ENCODE measurements at places on chromosomes 1 and 21.

DNA sequence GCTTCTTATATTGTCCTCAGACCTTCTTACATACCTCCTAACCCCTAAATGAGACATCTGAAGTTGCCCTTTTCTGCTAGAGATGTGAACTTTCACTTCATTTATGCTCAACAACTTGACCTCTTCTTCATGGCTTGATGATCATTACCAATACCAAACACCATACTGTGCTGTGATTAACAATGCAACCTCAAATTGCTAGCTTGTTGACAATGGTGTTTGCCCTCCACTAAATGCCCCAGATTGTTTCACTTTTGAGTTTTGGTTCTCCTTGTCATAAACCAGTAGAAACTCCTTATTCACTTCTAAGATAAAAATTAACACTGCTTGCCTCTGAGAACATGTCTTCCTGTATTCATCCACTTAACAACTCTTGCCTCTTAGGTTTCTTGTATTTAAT, 5.6 kb downstream of the JAK1 start:
- no peak overlapping the region for H3K27ac ChIP-seq
- no peaks in the 10 kb centered on the region for H3K27me3 ChIP-seq
- no peaks in the 10 kb centered on the region for H3K4me1 ChIP-seq
- no peak for DNase-seq

GRCh38 chr1:25112400-25112799, 119.9 kb downstream of the SYF2 start:
- H3K27ac ChIP-seq = no peak overlapping the region
- no peaks in the 10 kb centered on the region for H3K27me3 ChIP-seq
- no peaks in the 10 kb centered on the region for H3K36me3 ChIP-seq
- H3K4me1 ChIP-seq = no peaks in the 10 kb centered on the region

- H3K4me3 ChIP-seq = no peak overlapping the region
- no peaks in the 10 kb centered on the region for H3K27me3 ChIP-seq
- DNase-seq = peak; percentile 50
- peaks cover 93% of the 10 kb centered on the region for H3K4me1 ChIP-seq
- H3K27ac ChIP-seq = peak overlapping the region; percentile 91
- no peaks in the 10 kb centered on the region for H3K36me3 ChIP-seq
Measured at GRCh38 chr21:42463861-42464515, 32.0 kb downstream of the RSPH1 start.

DNA sequence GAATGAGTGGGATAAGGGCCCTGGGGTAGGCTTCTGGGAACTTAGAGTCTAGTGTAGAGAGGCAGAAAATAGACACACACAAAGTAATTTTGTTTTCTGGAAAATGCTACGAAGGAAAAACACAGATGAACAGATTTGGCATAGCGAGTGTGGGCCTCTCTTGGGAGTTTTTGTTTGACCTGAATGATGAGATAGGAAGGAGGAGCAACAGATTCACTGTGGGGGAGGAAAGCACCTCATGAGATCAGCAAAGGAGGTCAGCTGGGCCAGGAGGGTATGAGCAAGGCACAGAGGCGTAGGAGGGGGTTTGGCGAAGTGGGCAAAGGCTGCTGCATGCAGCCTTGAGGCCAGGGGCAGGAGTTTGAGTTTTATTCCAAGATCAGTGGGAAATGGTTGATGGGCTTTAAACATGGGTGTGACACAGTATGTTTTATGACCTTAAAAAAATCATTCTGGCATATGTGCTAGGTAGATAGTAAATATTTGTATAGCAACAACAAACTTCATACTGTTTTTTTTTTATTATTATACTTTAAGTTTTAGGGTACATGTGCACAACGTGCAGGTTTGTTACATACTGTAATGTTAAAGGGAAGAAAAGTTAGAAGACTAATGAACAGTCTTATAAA, 57.9 kb downstream of the FGGY start:
- no peaks in the 10 kb centered on the region for H3K27me3 ChIP-seq
- DNase-seq = no peak
- H3K27ac ChIP-seq = peak overlapping the region; percentile 45
- no peaks in the 10 kb centered on the region for H3K36me3 ChIP-seq

GRCh38 chr1:226510453-226510852, 38.1 kb upstream of the STUM start:
- DNase-seq = no peak
- H3K4me3 ChIP-seq = no peak overlapping the region
- H3K27ac ChIP-seq = no peak overlapping the region
- H3K4me1 ChIP-seq = no peaks in the 10 kb centered on the region
- no peaks in the 10 kb centered on the region for H3K36me3 ChIP-seq
- H3K27me3 ChIP-seq = peaks cover 36% of the 10 kb centered on the region

DNA sequence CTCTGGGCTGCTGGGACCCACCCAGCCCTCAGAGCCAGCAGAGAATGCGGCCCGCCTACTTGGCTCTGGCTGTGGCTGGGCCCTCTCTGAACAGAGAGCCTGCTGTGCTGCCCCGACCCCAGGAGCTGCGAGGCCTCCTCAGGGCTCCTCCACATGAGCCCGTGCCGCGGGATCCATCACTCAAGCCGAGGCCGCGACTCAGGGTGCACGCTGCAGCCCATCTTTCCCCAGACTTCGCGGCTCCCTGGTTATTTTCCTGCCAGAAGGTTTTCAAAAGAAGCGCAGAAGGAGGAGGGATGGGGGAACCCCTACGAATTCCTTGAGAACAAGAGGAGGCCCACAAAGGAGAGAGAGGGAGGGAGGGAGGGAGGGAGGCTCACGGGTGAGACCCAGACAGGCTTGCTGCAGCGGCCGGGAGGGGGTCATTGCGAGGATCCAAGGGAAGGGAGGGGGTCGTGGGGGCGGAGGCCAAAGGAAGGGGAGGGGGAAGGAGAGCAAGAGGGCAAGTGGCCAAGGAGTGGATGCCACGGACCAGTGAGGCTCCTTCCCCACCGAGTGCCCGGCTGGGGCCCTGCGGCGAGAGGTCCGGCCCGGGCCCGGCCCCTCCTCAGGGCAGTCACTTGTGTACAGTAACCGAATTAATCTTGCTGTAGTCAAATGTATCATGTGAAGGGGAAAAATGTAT, 146.8 kb downstream of the CASZ1 start:
- peaks cover 66% of the 10 kb centered on the region for H3K36me3 ChIP-seq
- no peaks in the 10 kb centered on the region for H3K4me1 ChIP-seq
- no peaks in the 10 kb centered on the region for H3K27me3 ChIP-seq
- no peak overlapping the region for H3K27ac ChIP-seq

DNA sequence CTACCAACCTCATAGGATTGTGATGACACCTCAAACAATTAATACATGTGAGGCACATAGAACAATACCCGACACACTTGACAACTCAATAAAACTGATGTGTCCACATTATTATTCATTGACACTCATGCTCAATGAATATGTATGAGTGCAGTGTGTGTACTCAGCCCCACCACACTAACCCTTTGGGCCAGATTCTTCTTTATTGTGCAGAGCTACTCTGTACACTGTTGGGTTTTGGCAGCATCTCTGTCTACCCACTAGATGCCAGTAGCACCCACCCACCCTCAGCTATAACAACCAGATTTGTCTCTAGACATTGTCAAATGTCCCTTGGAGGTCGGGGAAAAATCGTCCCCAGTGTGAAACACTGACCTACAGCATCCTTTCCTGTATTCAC, 10.1 kb downstream of the CASP9 start:
- H3K4me1 ChIP-seq = no peaks in the 10 kb centered on the region
- DNase-seq = no peak
- H3K27me3 ChIP-seq = no peaks in the 10 kb centered on the region
- H3K4me3 ChIP-seq = no peak overlapping the region
- peaks cover 41% of the 10 kb centered on the region for H3K36me3 ChIP-seq
- H3K27ac ChIP-seq = no peak overlapping the region

- no peak overlapping the region for H3K27ac ChIP-seq
- DNase-seq = no peak
- peaks cover 12% of the 10 kb centered on the region for H3K27me3 ChIP-seq
- no peaks in the 10 kb centered on the region for H3K36me3 ChIP-seq
Measured at GRCh38 chr1:47201179-47201578, 11.3 kb upstream of the PDZK1IP1 start.

GRCh38 chr21:37193006-37193405, 74.1 kb downstream of the VPS26C start:
- H3K27ac ChIP-seq = no peak overlapping the region
- H3K27me3 ChIP-seq = no peaks in the 10 kb centered on the region
- H3K36me3 ChIP-seq = peaks cover 58% of the 10 kb centered on the region
- DNase-seq = no peak
- no peak overlapping the region for H3K4me3 ChIP-seq

DNA sequence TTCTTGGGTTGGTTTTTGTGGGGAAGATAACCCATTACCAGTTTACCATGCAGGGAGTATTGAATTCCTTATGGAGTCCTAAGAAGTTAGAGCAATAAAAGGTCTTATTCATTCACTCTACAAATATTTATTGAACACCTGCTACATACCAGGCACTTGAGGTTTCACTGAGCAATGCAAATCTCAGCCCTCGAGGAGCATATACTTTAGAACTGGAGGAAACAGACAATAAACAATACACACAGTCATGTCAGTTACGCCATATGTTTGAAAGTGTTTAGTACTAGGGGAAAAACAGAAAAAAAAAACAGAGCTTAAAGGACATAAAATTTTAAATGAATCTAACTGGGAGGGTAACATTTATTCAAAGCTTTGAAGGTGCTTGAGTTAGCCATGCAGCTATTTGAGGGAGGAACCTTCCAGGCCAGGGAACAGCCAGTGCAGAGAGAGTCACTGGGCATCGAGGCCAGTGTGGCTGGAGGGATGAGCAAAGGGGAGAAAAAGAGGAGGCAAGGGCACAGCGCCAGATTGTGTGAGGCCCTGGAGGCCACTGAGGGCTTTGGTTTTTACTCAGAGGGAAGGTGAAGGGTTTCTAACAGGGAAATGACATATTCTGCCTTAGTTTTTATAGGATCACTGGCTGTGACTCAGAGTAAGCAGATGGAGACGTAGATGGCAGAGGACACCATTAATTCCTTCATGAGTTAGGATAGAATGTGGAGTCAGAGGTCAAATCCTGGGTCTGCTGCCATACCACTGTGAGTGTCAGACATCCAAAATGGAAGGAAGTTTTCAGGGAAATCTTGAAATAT, 32.7 kb downstream of the C1orf21 start:
- H3K27ac ChIP-seq = no peak overlapping the region
- DNase-seq = no peak
- peaks cover 4% of the 10 kb centered on the region for H3K4me1 ChIP-seq

DNA sequence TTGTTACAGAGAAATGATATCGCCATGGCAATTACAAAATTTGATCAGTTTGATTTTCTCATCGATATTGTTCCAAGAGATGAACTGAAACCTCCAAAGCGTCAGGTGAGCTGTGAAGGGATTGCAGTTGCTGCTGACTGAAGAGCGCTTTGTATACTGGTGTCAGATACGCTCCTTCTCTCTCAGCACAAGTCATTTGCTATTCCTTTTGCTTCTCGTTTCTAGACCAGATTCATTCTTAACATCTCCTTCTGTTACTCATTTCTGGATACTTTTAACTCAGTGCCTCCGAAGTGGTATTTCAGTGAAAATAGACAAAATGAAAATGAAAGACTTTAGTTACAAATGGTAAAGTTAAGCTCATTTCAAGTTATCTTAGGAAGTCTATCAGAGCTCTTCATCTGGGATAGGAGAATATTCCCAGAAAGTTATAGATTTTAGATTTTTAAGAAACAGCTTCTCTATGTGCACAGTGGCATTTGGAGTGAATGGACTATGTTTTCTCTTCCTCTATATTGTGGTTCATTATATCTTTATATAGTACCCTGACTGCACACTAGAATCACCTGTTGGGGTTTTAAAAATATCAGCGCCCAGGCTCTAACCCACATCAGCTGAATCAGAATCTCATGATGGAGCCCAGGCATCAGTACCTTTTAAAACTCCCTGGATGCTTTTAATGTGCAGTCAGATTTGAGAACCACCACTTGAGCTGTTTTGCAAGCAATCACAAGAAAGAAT, 30.3 kb upstream of the KCNQ4 start:
- no peak for DNase-seq
- peaks cover 73% of the 10 kb centered on the region for H3K36me3 ChIP-seq
- H3K27me3 ChIP-seq = no peaks in the 10 kb centered on the region
- no peak overlapping the region for H3K4me3 ChIP-seq
- H3K27ac ChIP-seq = no peak overlapping the region

- DNase-seq = no peak
- no peaks in the 10 kb centered on the region for H3K27me3 ChIP-seq
- H3K36me3 ChIP-seq = no peaks in the 10 kb centered on the region
- no peaks in the 10 kb centered on the region for H3K4me1 ChIP-seq
- no peak overlapping the region for H3K4me3 ChIP-seq
Measured at GRCh38 chr1:93419344-93419743, 28.6 kb upstream of the FNBP1L start.

DNA sequence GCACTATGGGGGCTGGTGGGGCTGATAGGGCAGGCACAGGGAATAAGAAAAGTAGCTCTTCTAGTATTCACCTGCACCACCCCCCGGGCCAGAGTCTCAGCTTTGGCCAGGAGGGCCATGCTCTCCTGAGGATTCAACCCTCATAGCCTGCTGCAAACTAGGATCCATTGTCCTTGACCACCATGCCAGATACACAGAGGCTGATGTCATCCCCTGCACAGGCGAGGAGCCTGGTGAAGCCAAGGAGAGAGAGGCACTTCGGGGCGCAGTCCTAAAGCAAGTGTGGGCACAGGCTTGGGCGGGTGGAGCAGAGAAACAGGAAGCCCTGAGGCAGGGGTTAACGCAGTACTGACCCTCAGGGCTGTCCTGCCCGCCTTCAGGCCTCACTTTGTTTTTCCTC, 29.5 kb downstream of the TMEM53 start:
- H3K27me3 ChIP-seq = no peaks in the 10 kb centered on the region
- no peak overlapping the region for H3K27ac ChIP-seq
- H3K4me1 ChIP-seq = peaks cover 34% of the 10 kb centered on the region
- no peak for DNase-seq
- H3K4me3 ChIP-seq = no peak overlapping the region

DNA sequence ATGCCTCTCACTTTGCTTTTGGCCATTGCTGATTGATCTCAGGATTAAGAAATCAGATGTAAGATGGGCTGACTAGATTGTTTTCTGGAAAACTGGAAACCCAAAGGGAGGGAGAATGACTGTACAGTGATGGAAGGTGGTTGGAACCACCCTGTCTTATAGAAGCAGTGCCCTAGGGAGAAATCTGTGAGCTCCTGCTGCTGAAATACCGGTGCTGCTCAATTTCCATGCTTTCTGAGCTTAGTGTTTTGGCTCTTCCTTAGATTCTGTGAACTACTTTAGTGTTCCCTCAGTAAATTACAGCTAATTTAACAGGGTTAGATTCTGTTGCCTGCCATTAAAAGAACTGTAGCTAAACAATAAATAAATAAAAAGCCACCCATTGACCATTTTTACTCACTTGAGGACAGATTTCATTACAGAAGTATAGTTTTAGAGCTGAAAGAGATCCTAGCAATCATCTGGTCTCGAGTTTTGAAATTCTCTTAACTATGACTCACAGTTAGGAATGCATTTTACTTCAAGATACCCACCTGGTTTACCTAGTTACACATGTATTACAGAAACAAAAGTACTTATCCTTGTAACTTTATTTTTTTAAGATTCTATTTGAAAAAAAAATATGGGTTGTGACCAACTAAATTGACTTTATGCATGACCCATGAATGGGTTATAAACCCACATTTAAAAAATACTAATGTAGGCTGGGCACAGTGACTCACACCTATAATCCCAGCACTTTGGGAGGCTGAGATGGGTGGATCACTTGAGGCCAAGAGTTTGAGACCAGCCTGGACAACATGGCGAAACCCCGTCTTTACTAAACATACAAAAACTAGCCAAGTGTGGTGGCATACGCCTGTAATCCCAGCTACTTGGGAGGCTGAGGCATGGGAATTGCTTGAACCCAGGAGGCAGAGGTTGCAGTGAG, 33.2 kb downstream of the CAMSAP2 start:
- H3K27me3 ChIP-seq = no peaks in the 10 kb centered on the region
- no peak overlapping the region for H3K4me3 ChIP-seq
- H3K36me3 ChIP-seq = peaks cover 18% of the 10 kb centered on the region
